ENCODE measurements at places on chromosomes 3 and 15.

DNA sequence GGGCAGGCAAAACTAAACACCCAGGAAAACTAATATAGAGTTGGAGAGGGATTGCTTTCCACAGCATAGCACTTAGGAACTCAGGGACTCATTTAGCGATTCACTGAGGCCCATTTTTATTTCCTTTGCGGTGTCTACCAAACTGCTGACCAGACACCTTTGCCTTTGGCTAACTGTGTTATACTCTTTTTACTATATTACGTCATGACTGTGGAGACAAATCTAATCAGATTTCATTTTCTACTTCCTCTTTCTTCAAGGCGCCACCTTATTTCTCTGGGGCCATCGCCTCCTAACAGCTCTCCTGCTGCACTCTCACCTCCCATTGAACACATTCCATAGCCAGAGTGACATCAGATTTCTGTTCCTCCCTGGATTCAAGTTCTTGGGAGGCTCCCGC lies 215.7 kb upstream of the WNT5A start:
- DNase-seq, result no peak

DNA sequence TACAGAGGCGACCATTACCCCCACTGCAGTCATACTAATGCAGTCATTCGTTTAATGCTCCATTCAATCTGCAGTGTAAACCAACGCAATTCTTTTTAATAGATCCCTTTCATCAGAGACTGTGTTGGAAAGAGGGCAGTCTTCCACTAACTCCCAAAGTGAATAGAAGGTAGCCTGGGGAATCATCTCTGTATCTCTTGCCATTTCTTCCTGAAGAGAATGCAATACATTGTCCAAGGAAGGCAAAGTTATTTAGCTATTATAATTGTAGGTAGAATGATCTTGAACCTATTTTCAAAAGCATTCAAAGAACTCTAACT lies 1.3 kb upstream of the SLITRK3 start:
- DNase-seq, result no peak

GRCh38 chr3:132253262-132253878 lies 63.8 kb upstream of the ACP3 start:
- peak; percentile 38 for DNase-seq

DNA sequence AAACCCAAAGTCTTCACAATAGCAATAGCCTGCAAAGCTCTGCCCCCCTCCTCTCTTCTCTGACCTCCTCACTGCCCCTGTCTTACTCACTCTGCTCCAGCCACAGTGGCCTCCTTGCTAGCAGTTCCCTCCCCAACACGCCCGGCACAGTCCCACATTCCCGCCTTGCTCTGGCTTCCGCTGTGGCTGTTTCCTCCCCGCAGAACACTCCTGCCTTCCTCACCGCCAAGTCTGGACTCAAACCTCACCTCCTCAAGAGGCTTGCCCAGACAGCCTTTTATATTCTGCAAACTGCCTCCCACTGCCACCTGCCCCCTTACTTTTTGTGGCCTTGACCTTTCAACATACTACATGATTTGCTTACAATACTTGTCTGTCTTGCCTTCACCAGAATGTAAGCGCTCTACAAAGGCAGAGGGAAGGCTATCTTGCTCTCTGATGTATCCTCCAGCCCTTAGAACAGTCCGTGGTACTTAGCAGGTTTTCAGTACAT lies 406 bp upstream of the MPI start:
- no peak for DNase-seq

GRCh38 chr3:8678751-8679150 lies 34.2 kb upstream of the SSUH2 start:
- DNase-seq, result no peak

DNA sequence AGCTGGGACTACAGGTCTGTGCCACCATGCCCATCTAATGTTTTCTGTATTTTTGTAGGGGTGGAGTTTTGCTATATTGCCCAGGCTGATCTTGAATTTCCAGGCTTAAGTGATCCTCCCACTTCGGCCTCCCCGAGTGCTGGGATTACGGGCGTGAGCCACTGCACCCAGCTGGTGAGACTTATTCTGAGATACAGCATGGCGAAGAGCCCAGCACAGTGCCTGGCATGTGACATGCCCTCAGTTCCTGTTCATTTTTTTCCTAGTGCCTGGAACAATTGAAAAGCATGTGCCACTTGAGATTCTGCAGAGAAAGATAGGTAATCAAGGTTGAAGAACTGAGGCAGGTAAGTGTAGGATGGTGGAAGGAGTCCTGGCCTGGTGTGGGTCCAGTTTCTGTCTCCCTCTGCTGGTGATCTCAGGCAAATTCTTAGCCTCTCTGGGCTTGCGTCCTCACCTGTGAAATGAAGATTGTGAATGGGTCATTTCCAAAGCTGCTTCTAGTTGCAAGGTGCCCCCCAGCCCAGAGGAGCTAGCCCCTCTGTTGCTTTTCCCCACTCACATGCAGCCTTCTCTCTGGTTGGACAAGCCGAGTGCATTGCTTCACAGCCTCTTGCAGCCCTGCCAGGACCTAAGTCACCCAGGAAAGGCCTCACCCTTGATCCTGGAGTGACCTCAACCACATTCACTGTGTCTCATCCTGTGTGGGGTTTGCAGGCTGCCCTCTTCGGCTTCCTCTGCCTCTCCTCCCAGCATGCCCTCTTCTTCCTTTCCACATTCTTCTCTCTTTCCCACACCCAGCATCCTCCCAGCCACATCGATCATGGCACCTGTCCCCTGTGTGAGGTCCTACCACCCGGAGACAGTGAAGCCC lies 4.3 kb upstream of the RHCG start:
- no peak for DNase-seq

- no peak for DNase-seq
Observed at GRCh38 chr3:87045473-87045872, 54.5 kb upstream of the VGLL3 start.

DNA sequence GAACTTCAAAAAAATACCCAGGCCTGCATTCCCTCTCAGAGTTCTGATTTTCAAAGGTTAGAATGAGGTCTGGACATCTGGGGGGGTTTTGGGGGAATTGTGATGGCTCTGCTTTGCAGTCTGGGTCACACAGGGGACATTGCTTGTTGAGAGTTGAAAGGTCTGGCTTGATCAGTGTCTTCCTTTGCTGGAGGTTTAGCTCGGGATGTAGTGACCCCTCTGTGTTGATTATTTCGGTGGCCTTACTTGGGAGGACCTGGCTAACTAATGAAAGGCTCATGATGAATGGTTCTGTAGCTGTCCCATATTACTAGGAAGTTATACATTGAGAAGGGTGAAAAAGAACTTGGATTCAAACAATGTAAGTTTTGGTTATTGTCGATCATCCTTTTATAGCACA lies 23.7 kb downstream of the TPM1 start:
- DNase-seq, result no peak

DNA sequence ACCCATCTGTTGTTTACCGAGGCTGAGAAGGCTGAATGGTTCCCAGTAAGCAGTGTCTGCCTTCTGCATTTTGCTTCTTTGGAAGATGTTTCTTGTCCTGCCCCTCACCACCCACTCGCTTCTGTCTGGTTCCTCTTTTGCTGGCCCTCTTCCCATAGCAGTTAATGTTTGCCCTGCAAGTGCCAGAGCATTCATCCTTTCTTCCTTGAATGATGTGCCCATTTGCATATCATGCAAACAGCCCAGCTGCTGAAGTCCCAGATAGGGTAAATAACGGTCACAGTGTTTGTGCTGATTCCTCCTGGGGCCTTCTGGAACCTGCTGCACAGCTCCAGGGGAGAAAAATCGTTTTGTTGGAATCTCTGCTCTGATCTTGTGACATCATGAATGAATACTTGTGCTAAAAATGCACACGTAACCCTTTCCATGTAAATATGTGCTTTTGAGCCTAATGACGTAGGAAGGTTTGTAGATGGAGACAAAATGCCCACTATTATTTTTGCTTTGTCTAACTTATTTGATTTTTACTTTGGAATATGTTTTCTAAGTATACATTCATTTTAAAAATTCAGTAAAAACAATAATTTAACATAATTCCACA lies 381.0 kb downstream of the SOX2 start:
- DNase-seq, result no peak

- DNase-seq, result no peak
Observed at GRCh38 chr15:58742022-58742813, 7.3 kb downstream of the ADAM10 start.
